ENCODE measurements at places on chromosomes 7 and 10.
A peak's percentile ranks its signal among the peaks of the same experiment; 100 is the strongest.

- no peak for DNase-seq
Observed at GRCh38 chr7:98613601-98614425, 3.3 kb upstream of the NPTX2 start.

DNA sequence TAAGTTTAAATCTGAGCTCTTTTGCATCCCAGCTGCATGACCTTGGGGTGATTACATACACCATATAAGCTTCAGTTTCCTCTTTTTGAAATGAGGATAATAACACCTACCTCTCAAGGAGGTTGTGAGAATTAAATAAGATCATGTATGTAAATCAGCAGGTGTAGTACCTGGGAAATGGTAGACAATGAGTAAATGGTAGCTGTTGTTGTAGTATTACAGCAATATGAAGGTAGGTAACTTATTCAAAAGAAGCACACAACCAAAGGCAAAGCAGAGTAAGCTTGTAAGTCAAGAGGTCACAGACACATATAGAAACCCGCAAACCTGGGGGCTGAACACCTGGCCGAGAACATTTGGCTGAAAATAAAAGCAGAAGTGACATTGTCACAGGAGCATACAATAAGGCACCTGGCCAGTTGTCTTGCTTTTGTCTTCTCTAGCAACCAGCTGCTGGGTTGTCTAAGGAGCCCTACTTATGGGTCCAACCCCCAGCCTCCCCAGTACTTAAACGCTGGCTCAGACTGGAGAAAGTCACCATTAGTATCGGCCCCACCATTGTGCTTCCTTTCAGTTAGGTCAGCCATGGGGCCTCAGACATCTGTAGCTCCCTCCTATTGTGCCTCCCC, 203.6 kb upstream of the MKLN1 start:
- DNase-seq, result no peak

- no peak for DNase-seq
Observed at GRCh38 chr10:82536668-82537067, 661.7 kb downstream of the NRG3 start.

DNA sequence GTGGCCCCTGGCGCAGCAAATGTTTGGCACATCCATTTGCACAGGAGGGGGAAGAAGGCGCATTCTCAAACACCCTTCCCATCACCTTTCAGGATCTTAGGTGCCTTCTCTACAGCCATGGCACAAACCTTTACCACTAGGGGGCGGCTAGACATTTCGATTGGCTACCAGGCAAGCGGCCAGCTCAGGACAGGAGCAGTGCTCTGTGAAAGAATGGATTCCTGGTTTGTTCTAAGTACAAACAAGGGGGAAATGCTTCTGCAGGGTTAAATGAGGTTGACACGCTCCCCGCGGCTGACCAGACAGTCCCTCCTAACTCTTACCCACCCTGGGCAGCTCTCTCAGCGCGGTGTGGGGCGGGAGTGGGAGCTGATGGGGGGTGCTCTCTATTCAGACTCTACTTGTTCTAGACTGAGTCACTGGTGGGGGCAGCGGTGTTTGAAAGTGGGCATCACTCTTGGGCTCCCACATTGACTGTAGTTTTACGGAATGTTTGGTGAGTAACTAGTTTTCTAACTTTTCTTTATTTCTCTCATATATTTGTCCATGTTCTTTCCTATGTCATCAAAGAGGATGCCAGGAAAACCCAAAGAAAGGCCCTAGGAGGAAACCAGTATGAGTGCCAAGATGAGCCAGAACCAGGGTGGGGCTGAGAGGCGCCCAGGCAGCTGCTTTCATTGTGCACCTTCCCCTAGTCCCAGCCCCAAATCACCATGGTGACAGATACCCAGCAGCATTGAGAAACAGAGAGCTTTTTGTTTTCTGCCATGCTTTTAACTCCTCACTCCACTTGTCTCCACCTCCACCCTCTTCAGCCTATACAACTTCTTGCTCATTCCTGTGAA, 61.4 kb upstream of the GPR158 start:
- peak; percentile 78 for DNase-seq

- DNase-seq, result no peak
Observed at GRCh38 chr10:35613107-35613440, 7.9 kb downstream of the GJD4 start.

GRCh38 chr10:110739811-110740271, 95.7 kb downstream of the RBM20 start:
- no peak for DNase-seq

DNA sequence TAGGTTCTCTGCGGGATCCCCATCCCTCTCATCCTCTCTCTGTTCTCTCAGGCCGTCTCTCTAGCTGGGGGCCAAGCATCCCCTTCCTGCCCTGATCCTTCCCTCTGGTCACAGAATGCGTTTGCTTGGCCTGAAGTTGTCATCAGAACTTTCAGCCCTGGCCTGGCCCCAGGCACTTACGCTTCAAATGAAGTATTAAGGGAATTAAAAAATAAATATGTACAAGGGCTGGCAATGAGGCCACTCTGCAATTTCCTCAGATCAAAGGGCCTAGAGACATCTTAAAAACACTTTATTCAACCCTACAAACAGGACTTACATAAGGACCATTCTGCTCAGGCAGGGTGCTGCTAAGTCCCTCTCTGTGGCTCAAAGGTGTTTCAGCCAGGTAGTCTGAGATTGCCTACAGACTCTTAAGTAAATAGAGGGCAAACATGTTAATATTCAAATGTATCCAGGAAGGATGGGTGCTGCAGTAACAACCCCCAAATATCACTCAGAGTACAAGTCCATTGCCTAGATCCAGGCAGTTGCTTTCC, 16.0 kb downstream of the SFTPD start:
- no peak for DNase-seq

- no peak for DNase-seq
Observed at GRCh38 chr10:5953676-5954075, 23.7 kb downstream of the IL15RA start.

DNA sequence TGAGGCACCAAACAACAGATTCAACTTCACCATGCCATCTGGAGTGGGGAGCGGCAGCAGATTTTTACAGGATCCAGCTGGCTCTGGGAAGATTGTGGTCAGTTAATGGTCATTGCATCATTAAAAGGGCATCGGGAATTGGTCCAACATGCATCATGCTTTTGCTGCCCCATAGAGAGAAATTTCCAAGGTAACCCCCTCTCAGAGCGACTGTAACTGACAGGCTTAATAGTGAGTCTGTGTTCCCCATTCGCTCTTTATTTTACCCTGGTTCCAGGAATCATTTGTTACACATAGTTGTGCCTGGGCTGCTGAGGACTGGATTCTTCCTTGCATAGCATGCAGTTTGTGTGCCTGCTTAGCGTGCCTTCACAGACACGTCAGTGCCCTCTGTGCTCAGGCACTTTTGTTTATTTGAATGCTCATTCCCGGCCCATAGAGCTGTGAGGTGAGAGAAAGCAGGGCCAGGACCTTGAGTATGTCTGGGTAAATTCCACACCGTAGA, 49.9 kb downstream of the CDHR3 start:
- no peak for DNase-seq

DNA sequence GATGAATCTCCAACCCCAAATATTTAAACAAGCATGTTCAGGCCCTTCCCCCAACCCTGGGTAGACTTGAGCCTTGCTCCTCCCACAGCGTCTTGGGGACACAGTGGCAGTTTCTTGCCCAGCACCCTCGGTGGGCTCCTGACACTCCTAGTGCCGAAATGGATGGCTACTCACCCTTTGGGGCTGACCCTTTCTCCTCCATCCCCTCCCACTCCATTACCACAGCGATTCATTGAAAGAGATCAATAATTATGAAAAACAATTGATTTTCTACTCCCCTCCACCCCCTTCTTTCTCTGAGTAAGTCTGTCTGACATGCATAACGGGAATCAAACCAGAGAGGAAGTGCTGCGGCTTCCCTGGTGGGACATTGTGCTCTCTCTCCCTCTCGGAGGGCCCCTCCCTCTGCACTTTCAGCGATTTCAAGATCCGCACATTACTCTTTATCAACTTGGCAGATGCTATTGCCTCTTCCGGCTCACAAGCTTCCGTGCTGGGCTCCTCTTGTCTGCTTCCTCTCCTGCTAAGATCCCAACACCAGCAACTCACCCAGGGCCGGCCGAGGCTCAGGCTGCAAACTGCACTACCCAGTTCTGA, 79.0 kb upstream of the PLXNA4 start:
- DNase-seq, result no peak

DNA sequence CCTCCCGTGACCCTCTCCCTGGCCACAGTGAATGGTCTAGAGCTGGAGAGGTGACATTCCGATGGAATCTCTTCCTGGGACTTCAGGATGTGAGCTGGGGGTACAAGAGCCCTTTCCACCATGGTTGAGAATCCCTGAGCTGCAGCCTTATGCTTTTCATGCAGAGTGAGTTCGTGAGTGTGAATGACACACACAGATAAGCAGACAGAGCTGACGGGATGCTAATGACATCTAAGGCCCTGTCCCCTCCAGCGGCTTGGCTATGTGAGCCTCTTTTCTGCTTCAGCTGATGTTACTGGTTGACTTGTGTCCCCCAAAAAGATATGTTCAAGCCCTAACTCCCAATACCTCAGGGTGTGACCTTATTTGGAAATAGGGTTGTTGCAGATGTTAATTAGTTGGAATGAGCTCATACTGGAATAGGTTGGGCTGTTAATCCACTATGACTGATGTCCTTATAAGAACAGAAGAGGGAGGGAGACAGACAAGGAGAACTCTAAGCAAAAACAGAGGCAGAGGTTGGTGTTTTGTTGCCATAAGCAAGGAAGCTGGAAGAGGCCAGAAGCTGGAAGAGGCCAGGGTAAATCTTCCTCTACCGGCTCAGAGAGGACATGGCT, 111.1 kb upstream of the AFAP1L2 start:
- DNase-seq, result no peak

DNA sequence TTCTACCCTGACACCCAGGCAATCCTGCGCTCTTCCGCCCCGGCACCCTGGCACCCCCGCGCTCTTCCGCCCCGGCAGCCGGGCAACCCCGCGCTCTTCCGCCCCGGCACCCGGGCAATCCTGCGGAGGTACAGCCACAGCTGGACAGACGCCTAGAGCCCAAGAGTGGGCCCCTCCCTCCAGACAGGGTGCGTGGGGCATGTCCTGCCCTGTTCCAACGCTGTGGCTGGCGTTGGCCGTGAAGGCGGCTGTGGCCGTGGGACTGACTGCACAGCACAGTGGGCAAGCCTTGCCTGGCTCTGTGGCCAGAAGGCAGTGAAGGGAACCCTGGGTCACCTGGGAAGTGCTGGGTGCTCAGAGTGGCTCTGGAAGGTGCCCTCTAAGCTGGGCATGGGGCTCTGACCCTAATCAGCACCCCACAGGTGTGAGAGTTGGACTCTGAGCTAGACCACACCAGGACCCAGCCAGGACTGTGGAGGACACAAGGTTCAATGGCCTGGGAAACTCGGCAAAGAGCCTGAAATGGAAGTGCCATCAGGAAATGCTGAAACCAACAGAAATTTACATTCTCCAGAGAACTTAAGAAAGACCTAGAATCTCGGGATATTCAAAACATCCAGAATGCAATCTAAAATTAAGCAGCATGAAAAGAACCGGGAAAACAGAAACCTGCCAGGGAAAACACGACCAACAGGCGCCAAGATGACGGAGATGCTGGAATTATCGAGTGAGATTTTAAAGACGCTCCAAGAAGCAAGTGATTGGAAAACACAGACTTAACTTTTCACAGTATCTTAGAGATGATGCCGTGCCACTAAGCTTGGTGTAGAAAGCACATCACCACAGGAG, 253.6 kb downstream of the ELFN1 start:
- DNase-seq, result no peak

DNA sequence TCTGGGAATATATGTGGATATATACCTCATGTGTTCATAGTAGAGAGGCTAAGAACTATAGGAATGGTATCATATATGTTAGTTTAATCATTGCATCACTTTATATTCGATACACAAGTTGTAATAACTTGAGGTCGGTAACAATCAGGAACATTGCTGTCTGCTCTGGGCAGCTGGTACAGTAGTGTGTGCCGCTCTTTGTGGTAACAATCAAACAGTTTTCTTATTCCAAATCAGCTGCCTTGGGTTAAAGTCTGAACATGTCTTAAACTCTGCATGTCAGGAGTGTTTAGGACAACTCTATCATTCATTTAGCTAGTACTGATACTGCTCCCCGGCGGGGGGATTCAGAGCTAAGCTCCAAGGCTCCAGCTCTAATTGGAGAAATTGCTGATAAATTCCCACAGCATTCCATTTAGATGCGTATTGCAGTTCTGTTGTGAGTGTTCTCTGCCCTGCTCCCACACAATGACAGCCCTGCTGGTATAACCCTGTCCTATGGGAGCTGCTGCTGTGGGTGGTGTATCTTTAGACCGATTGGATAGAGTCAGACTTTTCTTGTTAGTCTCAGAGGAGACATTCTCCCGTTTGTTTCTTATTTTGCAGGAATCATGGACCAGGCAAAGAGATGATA, 707.5 kb upstream of the FZD8 start:
- DNase-seq, result no peak

- no peak for DNase-seq
Observed at GRCh38 chr10:73366381-73367298, 8.0 kb upstream of the CFAP70 start.
